ENCODE measurements at places on chromosomes 2 and 18.

DNA sequence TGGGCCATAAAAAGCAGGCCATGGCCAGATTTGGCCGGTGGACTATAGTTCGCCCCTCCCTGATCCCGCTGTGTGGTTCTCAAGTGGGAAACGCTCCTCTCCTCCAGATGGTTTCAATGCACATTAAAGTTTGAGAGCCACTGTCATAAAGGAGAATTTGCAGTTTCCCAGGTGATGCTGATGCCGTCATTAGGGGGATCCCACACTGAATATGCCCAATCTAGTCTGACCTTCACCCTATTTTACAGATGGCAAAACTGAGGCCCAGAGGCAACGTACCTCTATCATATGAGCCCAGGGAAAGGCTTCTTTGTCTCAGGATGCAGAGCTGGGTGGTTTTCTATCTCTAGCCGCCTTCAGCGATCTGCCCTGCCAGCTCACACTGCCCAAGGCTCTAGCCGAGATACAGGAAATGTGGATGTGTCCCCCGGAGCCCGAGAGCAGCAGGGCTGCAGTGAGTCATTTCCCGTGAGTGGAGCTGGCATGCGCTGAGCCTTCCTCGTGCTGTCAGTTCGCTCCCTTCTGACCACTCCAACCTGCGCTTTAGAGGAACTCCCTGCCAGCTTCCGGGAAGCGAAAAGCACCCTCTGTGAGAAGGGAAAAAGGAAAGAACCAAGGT, 116.2 kb downstream of the SMAD7 start:
- DNase-seq: peak; percentile 62

- no peak for DNase-seq
Observed at GRCh38 chr18:64165906-64166305, 17.0 kb upstream of the LINC00305 start.

DNA sequence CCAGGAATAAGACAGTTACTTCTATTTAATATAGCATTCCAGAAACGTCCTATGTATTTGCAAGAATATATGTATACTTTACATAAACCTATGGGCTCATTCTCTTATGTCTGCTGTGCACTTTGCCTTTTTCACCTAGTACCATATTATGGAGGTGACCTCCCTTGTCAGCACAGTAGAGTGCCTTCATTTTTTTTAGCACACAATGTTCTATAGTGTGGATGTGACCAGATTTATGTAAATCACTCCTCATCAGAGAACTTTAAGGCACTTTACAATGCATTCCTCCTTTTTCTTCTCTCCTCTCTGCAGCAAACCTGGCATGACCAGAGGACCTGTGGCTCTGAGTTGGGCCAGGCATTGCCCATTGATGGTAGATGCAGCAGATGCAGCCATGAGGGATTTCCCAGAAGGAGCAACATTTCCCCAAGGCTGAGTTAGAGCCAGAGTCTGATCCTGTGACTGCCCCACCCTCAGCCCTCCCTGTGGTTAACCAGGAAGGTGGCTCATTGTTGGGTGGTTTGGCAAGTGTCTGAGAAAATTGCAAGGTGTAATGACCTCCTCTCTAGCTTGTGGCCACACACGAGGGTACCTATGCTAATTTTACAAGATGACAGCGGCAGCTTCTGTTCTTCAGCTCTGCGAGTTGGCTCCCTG, 76.5 kb upstream of the DLX2 start:
- no peak for DNase-seq

DNA sequence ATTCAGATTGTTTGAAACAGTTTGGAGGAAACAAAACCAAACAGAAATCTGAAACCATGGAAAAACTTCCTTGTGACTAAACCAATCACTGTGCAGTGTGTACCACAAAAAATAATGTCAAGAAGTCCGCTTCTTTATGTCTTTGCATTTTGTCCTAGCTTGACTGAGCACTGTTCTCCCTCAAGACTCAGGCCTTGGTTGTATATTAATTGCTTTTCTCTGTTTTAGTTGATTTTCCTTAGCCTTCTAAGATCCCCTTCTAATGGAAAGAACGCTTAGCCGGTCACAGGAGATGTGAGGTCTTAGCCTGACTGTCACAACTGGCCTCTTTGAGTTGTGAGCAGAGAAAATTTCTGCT, 56.6 kb downstream of the LCLAT1 start:
- no peak for DNase-seq

DNA sequence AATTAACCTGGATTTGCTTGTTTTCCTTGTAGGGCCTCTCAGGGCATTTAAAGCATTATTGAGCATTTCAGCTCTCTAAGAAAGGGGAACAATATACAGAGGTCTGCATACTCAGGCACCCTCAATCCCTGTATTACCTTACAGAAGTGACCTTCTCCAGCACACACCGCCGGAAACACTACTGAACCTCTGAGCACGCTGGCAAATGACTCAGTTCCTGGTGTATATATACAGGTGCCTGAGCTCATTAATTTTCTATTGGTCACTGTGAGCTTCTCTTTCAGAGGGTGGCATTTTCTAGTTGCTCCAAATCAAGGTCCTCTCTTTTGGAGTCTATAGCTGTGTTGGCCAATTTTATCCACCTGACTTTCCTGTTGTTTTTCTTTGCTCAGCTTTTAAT, 85.2 kb upstream of the COPS8 start:
- no peak for DNase-seq

GRCh38 chr18:49189772-49190171, 239.0 kb upstream of the SMAD7 start:
- DNase-seq: no peak

GRCh38 chr2:28635191-28635611, 116.4 kb upstream of the PPP1CB start:
- no peak for DNase-seq

DNA sequence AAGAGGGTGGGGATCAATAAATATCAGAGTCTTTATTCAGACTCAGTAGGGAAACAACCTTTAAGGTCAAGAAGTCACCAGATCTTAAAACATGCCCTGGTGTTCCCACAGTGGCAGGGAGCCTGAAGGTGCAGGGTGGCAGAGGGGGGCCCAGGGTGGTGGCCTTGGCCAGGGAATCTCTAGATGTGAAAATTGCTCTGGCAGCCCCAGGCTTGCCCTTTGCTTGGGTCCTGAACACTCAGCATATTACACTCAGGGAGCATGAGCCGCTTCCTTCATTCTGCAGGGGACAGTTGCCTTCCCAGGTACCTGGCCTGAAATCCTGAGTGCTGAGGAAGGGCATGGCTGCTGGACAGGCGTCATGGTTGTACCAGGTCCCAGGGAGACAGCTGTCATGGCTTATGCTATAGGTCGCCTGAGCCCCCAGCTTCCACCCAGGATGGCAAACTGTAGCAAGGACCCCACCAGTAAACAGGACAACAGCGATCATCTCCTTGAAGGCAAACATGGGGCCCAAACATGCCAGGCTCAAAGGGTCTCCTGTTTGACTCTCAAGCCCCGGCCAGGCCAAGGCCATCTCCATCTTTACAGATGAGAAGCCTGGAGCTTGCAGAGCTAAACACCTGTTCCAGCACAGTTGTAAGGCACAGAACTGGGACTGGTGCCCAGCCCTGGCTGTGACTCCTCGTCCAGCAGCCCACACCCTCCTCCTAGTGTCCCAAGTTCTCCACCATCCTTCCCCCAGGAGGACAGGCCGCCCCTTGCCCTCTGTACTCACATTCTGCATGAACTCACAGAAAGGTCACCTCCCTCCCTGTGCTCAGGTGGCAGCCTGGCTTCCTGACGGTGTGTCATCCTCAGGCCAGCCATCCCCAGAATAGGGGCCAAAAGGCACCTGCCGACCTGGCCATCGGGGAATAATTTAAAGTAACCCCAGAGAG, 14.6 kb downstream of the ABCG8 start:
- no peak for DNase-seq

DNA sequence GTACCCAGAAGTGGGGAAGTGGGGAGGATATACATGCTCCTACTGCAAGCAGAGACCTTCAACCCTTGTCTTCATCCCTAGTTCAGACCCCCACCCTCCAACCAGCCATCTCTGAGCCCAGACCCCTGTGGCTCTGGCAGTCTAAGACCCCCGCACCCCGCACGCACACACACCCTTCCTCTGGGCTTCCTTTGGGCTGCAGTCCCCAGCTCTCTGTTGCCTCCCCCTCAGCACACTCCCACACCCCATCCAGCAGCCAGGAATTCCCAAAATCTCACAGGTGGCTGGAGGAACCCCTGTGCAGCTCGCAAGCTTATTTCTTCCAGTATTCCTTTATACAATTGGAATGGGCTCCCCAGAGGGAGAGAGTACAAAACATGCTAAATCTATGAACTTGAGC, 13.9 kb upstream of the GYPC start:
- no peak for DNase-seq

- DNase-seq: no peak
Observed at GRCh38 chr2:208586516-208586915, 179.9 kb downstream of the PTH2R start.

GRCh38 chr18:77058290-77058835, 74.2 kb downstream of the MBP start:
- no peak for DNase-seq

DNA sequence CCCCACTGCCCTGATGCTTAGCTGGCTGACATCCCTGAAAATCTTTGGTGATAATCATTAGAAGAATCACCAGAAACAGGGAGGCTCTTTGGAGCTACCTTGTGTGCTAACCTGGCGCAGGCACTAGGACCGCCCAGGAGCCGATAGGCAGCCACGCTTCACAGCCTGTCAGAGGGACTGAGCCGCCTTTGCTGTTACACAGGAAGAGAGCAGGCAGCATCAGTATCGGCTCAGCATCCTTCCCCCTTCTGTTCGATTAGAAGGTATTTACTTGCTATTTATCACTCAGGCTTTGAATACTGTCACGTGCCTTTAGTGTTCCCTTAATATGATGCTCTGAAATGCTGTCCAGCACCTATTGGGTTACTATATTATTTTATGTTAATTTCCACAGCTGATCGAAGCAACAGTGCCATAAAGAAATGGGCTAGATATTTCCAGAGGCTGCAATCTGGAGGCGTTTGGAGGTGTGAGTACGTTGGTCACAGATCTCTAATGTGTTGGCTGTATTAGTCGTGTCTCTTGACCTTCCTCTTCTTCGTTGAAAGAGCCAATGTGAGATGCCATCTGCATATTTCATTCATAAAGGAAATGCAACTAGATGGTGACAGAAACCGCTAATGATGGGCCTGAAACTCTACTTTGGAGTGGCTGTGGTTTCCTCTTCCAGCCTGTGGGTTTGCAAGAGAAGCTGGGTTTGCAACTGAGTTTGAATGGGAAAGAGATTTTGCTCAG, 110.4 kb upstream of the RAB27B start:
- peak; percentile 15 for DNase-seq

GRCh38 chr18:9627642-9628041, 13.3 kb upstream of the PPP4R1 start:
- DNase-seq: no peak

- peak; percentile 7 for DNase-seq
Observed at GRCh38 chr2:27370816-27371620, 602 bp downstream of the SNX17 start.

GRCh38 chr2:19476327-19476726, 117.9 kb upstream of the OSR1 start:
- DNase-seq: no peak

- no peak for DNase-seq
Observed at GRCh38 chr18:56001576-56001975, 413.6 kb upstream of the TCF4 start.
